ENCODE measurements at places on chromosomes 6 and 20.

DNA sequence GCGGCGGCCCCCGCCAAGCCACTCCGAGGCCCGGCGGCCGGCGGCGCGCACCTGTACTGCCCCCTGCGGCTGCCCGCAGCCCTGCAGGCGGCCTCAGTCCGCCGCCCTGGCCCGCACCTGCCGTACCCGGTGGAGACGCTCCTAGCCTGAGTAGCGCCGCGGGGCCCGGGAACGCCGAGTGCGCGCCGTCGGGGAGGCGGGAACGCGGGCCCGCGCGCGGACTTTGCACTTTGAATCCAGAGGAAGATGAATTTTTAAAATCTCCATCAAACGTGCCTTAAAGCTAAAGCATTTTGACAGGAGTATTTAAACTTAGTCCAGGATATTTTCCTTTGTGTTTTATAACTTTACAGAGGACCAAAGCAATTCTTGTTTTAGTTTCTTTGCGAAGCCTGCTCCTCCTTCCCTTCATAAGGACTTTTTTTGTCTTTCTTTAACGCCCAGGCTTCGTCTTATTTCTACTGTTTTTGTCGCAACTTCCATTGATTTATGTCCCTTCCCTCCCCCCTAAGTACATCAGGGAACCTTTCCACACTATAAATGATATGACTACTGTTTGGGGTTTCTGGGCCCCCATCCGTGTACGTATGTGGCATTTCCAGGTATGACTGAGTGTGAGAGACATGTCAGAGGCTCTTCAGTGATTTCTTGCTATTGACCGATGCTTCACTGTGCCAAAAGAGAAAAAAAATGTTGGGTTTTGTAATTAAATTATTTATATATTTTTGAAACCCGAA is 2.0 kb downstream of the FOXQ1 start:
- DNase-seq, result peak; percentile 46

DNA sequence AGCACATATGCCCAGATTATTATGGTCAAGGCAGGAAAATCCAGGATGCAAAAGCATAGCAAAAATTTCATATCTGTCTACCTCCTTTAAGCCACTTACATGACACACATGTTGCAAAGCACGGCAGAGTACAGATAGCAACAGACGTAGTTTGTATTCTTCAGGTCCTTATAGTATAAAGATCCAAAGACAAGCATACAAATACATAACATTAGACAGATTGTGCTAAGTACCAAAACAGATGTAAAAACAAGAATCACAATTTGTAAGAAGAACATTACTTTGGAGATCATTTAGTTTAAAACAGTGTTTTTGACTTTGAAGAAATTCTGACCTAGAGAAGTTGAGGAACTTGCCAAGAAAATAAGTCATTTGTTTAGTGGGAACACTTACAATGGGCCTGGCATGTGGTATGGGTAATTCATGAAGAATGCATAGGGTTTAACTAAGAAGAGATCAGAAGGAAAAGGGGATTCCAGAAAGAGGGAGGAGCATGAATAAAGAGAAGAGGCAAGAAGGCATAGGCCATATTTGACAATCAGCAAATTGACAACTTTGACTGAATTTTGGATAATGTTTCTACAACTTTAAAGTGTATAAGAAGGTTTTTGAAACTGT is 30.6 kb upstream of the LMBRD1 start:
- no peak for DNase-seq

DNA sequence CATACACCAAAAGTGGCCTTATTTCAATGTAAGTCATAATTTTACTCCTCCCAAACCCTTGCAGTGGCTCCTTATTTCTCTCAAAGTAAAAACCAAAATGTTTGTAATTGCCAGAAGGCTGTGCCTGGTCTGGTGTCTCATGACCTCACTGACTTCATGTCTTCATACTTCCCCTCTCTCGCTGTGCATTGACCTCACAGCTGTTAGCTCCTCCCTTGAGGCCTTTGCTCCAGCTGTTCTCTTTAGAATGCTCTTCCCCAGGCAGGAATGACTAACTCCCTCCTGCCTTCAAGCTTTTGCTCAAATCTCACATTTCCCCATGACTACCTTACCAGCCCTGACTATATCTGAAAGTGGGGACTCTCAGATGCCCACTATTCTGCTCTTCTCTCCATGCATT is 83.3 kb downstream of the MTFR2 start:
- DNase-seq, result no peak

GRCh38 chr6:82410151-82410648 is 46.6 kb downstream of the TPBG start:
- peak; percentile 90 for DNase-seq

GRCh38 chr20:48310305-48310704 is 517.5 kb downstream of the PREX1 start:
- DNase-seq, result no peak

- DNase-seq, result no peak
These were observed 35.7 kb downstream of the CSNK2A1 start for GRCh38 chr20:507761-508332.

DNA sequence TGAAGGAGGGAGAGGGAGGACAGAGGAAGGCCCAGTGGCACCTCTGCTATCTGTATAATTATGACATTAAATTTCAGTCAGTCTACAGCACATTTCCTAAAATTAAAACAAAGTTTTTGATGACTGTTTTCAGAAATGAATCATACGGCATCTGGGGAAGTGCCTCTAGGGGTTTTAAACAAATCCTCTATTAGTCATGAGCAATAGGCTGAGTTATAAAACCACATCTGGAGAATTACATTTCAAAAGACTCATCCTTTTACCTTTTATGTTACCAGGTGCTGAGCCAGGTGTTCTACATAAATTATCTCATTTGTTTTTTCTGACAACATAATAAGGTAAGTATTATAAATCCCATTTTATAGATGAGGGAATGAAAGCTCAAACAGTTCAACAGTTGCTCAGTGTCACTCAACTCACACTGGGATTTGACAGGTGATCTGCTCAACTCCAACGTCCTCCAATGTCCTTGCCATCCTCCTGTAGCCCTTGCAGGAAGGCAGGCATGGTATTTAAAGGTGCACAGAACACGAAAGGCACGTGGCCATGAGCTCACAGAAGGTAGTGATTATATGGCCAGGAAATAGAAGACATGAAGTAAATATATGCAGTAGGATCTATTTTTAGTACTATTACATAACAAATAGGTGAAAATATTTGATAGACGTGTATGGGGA is 184.2 kb upstream of the MAN1A1 start:
- peak; percentile 71 for DNase-seq

DNA sequence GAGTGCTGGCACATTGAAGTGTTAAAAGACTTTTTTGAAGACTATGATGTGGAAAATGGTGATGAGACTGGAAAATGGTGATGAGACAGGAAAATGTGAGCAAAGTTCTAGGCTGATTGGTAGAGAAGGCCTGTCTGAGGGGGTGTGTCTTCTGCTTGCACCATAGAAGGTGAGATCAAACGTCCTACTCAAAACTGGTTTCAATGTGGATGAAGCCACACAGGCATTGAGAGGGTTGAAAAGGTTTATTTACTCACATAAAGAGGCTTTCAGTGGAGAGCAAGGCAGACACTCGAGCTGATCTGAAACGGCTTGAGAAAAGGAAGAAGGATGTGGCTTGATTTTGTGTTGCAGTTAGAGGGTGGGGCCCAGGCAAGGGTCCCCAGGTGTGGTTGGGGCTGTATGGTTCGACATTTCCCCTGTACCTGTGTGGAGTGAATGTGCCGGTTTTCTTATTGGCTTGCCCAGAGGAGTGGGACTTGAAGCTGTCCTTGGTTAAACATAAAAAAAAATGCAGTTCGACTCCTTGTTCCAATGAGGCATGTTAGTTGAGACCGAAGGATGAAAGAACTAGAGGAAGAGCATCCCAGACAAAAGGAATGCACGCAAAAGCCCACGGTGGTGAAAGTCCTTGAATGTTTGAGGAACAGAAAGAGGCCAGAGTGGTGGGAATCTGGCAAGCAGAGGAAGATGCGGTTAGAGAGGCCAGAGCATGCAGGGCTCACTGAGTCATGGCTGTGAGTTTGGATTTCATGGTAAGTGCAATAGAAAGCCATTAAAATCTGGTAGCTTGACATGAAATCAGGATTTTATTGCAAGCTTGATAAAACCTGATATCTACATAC is 172.3 kb downstream of the EPM2A start:
- DNase-seq, result no peak

DNA sequence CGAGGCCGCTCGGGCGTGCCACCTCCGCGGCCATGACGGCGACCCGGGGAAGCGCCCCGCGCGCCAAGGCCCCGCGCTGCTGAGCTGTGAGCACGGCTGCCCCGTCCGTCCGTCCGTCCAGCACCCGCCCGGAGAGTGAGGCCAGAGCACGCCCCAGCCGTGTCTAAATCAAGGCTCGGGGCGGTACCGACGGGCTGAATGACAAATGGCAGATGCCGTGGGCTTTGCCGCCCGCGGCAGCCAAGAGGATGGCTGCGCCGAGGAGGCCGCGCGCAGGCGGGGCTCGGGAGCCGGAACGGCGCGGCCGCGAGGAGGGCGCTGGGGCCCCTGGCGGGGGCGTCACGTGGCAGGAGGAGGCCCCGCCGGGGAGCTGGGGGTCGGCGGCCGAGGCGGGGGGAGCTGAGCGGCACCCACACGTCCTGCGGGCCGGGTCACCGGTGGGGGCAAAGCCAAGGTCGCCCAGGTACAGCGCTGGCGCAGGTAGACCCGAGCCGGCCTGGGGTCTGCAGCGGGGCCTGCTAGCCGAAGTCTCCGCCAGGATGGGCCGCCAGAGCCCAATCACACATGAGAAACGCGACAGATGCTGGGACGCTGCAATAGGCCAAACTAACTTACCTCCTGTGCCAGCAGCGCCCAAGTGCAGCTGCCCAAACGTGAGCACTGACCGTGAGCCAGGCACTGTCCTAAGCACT is at the start of gene PLAGL1:
Gene PLAGL1, minus strand, starts transcription at position 140 of the 692 bp plus-strand sequence. CDS start 60,123 bp downstream, outside the sequence.
- peak; percentile 64 for DNase-seq

GRCh38 chr6:160975162-160975561 is 16.4 kb upstream of the MAP3K4 start:
- no peak for DNase-seq

GRCh38 chr6:109579361-109579760 is 96.3 kb upstream of the ZBTB24 start:
- DNase-seq, result peak; percentile 8

DNA sequence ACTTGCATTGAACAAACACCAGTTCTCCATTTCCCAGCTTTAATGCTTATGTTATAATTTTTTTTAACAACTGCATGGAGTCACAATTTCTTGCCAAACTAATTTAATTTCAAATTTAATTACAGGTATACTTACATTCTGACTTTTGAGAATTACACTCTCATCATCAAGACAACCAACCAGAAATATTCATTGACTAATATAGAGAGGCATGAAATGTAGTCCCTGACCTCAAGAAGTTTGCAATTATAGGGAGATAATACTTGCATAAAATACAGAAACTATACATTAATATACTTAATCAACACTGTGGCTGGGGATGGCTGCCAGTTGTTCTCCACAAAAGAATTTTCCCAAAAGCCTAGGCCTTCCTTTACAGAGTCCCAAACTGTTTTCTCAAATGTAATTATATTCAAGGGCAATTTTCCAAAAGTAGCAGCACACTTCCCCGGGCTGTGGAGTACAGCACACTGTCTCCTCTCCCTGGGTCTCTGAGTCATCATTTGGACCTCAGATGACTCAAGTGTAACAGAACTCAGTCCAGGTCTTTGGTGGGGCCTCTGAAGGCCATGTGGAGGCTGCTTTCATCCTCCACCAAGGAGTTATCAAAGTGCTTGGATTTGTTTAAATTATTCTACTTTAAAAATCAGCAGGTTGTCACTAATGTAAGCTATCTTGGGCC is 114.1 kb downstream of the KIF16B start:
- peak; percentile 83 for DNase-seq

- DNase-seq, result no peak
These were observed 8.3 kb upstream of the HM13 start for GRCh38 chr20:31505903-31506302.

GRCh38 chr20:41279546-41280225 is 37.8 kb downstream of the ZHX3 start:
- DNase-seq, result no peak

DNA sequence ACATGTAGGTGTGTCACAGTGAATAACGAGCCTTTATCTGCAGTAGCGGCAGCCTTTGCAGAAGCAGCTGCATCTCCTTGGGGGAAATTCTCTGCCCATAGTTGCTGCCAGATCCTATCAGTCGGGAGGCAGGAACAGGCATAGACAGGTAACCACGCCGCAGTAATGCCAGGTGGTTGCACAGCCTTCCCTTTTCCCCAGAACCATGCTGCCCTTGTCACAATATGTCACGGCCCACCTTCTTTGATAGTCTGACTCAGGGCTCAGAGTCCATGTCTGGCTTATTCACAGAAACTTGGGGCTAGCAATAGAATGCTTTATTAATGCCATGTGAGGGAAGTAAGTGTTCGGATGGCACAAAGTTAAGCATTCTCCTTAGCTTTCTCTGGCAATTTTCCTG is 76.6 kb downstream of the F13A1 start:
- DNase-seq, result no peak

- no peak for DNase-seq
These were observed 129.4 kb downstream of the TRIM27 start for GRCh38 chr6:28794175-28795002.

- DNase-seq, result no peak
These were observed 228.5 kb downstream of the SLC24A3 start for GRCh38 chr20:19440660-19441527.

GRCh38 chr20:3380228-3381070 is 27.0 kb downstream of the DNAAF9 start:
- no peak for DNase-seq

- peak; percentile 47 for DNase-seq
These were observed 376.4 kb downstream of the HACE1 start for GRCh38 chr6:104483225-104483834.

DNA sequence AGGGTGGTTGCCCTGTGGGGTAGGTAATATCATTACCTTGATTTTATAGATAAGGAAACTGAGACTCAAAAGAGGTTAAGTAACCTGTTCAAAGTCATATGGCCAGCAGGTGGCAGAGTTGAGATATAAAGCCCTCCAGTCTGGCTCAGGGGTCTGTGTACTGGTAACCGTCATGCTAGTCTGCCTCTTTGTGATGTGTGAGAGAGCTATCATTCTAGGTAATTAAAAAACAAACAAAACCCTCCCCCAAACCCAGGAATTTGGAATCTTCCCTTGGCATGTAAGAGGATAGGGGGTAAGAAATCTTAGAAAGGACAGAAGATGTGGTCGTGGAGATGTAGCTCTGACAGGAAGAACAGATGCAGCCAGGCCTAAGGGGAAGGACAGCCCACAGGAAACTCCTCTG is 206.0 kb downstream of the CDC5L start:
- DNase-seq, result peak; percentile 68

GRCh38 chr6:144153260-144153659 is 2.9 kb downstream of the STX11 start:
- DNase-seq, result no peak

DNA sequence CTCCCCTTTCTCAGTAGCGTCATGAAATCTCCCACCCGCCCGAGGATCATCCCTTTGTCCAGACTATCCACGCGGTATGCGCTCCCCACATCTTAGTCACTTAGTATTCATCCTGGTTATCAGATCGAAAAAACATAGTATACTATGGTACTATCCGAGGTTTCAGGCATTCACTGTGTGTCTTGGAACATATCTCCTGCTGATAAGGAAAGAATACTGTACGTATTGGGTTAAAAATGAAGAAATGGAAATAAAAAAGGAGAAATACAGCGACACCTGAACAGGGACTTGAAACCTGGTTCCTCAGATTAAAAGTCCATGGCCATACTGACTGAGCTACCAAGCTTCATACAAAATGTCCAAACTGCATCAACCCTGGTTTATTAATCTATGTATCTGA is 14.0 kb downstream of the HMGN4 start:
- no peak for DNase-seq

Measured in MCF 10A (cell line).